ENCODE measurements at places on chromosomes 3 and 15.

DNA sequence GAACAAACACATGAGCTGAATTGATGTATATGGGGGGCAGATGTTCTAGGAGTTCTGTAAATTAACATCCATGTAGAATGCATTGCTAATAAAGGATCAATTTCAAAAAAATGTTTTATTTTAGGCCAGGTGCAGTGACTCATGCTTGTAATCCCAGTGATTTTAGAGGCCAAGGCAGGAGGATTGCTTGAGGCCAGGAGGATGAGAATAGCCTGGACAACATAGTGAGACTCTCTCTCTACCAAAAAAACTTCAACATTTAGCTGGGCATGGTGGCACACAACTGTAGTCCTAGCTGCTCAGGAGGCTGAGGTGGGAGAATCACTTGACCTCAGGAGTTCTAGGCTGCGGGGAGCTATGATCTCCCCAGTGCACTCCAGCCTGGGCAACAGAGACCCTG, 6.5 kb upstream of the NUP210 start:
- peaks cover 69% of the 10 kb centered on the region for H3K4me1 ChIP-seq
- no peak overlapping the region for H3K27ac ChIP-seq
- H3K27me3 ChIP-seq, result no peaks in the 10 kb centered on the region

DNA sequence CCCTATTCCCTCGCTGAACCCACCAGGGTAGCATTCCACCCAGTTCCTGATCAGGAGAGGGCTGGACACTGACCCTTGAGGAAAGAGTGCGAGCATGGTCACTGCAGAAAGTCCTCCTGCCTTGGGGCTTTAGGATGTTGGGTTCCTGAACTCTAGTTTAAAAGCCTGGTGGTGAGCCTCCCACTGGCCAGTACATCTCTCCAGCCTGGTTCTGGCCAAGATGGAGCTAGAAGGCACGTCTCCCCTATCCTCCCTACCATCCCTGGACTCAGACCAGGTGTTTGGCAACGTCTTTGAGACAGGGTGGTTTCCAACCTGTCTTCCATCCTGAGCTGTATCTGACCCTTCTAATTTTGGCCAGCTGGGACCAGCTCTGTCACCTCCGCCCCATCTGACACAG, 31.4 kb downstream of the NBEAL2 start:
- peaks cover 6% of the 10 kb centered on the region for H3K36me3 ChIP-seq
- peaks cover under 1% of the 10 kb centered on the region for H3K4me1 ChIP-seq
- H3K4me3 ChIP-seq, result no peak overlapping the region
- H3K27ac ChIP-seq, result no peak overlapping the region

DNA sequence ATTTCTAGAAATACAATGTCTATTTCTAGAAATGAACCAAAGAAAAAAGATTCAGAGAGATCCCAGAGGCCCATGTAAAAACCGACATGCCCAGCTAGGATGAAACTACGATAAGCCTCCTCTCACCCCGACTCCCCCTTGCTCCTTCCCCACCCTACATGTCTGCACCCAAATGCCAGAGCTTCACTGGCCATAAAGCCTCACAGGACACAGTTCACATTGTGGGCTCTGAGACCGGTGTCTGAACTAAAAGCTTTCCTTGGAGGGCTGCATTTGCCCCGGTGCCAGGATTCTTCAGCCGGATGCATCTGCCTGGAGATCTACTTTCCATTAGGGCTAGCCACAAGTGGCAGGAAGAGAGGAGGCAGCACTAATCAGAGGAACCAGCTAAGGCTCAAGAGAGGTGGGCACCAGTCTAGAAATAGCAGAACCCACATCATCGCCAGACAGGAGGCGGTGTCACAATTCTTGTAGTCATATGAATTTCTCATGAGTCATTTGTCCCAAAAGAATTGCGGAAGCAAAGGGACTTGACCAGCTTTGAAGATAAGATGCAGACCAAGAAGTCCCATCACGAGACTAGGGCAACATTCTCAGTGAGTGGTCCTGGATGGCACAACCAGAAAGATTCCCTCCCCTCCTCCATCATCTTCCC, 353.6 kb downstream of the NTRK3 start:
- no peaks in the 10 kb centered on the region for H3K36me3 ChIP-seq
- no peak for DNase-seq
- H3K4me3 ChIP-seq, result no peak overlapping the region
- H3K4me1 ChIP-seq, result no peaks in the 10 kb centered on the region

DNA sequence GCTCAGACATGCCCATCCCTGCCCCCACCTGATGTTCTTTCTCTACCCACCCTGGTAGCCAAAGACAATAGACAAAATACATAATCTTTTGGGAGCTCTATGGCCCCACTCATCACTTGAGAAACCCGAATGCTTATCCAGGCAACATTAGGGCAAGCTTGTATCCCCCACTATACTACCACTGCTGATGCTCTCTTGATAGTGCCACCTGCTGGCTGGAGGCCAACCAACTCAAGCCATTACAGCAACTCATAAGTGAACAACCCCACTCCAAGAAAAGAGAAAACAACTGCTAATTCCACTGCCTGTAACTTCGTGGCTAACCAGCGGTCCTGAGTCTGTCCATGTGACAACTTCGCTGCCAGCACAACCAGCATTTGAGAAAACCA, 342.5 kb upstream of the TGFBR2 start:
- no peaks in the 10 kb centered on the region for H3K36me3 ChIP-seq
- DNase-seq, result no peak
- no peaks in the 10 kb centered on the region for H3K27me3 ChIP-seq
- peaks cover 60% of the 10 kb centered on the region for H3K4me1 ChIP-seq

DNA sequence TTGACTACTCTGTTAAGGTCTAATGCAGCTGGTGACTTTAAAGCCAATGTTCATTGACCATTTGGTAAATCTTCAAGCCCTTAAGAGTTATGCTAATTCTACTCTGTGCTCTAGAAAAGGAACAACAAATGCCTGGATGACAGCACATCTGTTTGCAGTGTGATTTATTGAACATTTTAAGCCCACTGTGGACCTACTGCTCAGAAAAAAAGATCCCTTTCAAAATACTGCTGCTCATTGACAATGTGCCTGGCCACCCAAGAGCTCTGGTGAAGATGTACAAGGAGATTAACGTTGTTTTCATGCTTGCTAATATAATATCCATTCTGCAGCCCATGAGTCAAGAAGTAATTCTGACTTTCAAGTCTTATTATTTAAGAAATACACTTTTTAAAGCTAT, 110.8 kb downstream of the TBC1D5 start:
- H3K36me3 ChIP-seq, result no peaks in the 10 kb centered on the region
- H3K4me1 ChIP-seq, result no peaks in the 10 kb centered on the region
- no peaks in the 10 kb centered on the region for H3K27me3 ChIP-seq
- no peak overlapping the region for H3K27ac ChIP-seq

DNA sequence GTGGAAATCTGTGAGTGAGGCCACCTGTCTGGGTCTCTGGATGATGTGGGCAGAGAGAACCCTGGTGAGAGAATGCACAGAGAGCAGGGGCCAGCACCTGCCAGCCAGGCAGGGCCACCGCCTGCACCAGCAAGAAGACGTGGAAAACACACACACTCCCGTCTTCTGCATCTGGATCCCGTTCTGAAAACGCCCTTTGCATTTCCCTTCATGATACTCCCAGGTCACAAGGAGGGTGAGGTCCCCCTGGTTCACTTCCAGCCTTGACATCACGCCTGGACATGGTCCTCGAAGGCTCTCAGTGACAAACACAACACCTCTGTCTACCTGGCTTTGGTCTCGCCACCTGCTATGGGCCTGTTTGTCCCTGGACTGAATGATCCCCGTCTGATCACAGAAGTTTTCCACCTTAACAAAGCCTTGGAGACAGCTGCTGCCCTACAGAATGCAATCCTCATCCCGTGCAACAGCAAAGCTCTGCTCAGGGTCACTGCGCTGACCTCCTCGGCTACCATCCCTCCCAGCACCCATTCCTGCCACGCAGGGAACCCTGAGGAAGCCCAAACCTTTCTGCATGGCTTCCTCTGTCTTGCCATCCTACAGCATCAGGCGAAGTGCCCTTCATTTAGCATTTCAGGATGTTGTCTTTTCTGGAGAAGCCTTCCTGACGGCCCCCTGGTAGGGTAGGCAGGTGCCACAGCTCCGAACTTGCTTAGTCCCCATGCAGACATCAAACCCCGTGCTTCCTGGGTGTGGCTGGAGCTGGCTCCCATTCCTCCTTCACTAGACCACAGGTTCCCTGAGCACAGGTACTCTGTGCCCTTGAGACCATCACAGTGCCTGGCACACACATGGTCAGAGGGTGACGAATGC, 122.5 kb downstream of the ATP10A start:
- no peaks in the 10 kb centered on the region for H3K36me3 ChIP-seq
- no peak overlapping the region for H3K4me3 ChIP-seq
- no peaks in the 10 kb centered on the region for H3K27me3 ChIP-seq
- H3K4me1 ChIP-seq, result no peaks in the 10 kb centered on the region

DNA sequence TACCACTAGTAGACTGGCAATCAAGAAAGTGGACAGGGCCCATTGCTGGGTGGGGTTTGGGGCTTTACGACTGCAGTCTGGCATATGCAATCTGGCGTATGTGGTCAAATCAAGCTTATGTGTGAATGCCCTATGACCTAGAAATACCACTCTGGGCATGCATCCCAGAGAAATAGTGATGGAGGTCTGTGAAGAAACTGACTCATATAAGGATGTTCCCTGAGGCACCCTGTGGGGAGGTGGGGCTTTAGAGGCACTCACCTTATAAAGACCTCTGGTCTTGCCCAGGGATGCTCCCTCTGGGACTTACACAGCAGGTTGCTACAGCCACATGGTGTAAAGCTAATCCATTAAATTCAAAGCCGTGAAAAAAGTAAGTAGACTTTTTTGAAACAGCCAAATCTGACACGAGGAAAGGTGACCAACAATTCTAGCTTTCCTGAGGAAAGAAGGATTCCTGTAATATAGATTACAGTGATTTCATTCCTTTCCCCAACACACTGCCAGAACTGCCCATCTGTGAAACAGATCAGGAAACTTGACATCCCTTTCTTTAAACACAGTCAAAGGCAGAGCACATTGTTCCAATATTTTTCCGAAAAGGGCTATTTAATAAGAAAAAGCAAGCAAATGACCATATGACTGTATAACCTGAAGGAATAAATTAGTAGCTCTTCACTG, 13.6 kb downstream of the RARRES1 start:
- no peak for DNase-seq
- no peak overlapping the region for H3K4me3 ChIP-seq
- no peak overlapping the region for H3K27ac ChIP-seq
- H3K27me3 ChIP-seq, result no peaks in the 10 kb centered on the region

DNA sequence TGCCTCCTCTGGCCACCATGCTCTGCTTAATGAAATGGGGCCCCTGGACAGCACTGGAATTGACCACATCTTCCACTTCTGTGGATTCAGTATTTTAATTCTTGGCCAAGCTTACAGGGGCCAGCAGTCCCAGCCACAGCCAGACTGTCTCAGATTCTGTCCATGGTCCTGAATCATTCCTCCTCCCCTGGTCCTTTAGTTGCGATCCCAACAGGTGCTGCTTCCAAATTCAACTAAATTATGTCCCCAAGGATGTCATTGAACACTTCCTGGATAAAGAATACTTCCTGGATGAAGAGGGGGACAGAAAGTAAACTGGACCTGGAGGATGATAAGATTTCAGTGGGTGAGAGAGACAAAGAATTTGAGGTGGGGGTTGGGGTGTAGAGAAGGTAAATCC, 111.1 kb upstream of the FOXB1 start:
- no peak for DNase-seq
- H3K36me3 ChIP-seq, result no peaks in the 10 kb centered on the region
- no peaks in the 10 kb centered on the region for H3K27me3 ChIP-seq
- H3K27ac ChIP-seq, result no peak overlapping the region

DNA sequence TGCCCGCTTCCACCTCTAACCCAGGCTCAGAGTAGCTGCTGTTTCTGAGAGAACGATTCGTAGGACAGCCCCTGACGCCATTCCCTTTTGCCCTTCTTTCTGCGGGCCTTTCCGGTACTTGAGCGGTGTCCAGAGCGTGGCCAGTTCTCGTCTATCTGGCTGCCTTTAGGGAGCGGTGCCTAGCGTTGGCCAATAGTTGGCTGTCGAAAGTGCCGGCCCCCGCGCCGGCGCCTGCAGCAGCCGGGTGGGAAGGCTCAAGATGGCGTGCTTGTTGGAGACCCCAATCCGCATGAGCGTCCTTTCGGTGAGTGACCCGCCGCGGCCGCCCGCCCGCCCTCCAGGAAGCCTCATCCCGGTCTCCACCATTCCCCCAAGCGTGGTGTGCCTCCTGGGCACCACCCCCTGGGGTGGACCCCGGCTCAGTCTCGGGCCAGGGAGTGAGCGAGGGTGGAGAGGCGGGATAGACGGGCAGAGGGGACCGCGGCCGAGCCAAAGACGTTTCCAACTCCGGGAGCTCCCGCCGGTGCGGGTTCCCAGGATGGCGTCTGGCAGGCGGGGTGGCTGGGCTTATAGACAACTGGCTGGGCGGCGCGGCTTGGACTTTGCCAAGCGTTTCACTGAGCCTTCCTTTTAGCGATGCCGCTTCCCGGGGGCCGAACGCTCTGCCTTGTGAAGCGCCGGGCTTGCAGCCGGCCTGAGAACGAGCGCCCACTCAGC, at the start of gene ARMC8:
TSS of gene ARMC8 (plus strand) at position 6 of the 717 bp plus-strand sequence. CDS start at position 260, 254 bp downstream.
- H3K4me3 ChIP-seq, result peak within 1 kb of the TSS; percentile 87
- peaks cover 53% of the 10 kb centered on the region for H3K4me1 ChIP-seq
- H3K27ac ChIP-seq, result peak within 1 kb of the TSS; percentile 97
- H3K27me3 ChIP-seq, result peaks cover 4% of the 10 kb centered on the region

GRCh38 chr3:123412076-123412475, 36.8 kb downstream of the ADCY5 start:
- H3K4me1 ChIP-seq, result no peaks in the 10 kb centered on the region
- DNase-seq, result no peak

- no peaks in the 10 kb centered on the region for H3K36me3 ChIP-seq
- no peak overlapping the region for H3K4me3 ChIP-seq
- DNase-seq, result no peak
Measured at GRCh38 chr3:139909811-139910210, 25.2 kb upstream of the CLSTN2 start.

GRCh38 chr15:79858469-79858868, 38.3 kb downstream of the MTHFS start:
- no peak for DNase-seq
- H3K4me3 ChIP-seq, result no peak overlapping the region
- H3K27ac ChIP-seq, result no peak overlapping the region
- no peaks in the 10 kb centered on the region for H3K27me3 ChIP-seq
- H3K4me1 ChIP-seq, result peaks cover 7% of the 10 kb centered on the region
- H3K36me3 ChIP-seq, result peaks cover 21% of the 10 kb centered on the region

- H3K4me1 ChIP-seq, result peaks cover 24% of the 10 kb centered on the region
- H3K27ac ChIP-seq, result peak overlapping the region; percentile 23
- H3K4me3 ChIP-seq, result peak overlapping the region; percentile 50
- H3K27me3 ChIP-seq, result no peaks in the 10 kb centered on the region
- no peaks in the 10 kb centered on the region for H3K36me3 ChIP-seq
- peak; percentile 39 for DNase-seq
Measured at GRCh38 chr3:114758831-114759699, 388.0 kb downstream of the ZBTB20 start.

DNA sequence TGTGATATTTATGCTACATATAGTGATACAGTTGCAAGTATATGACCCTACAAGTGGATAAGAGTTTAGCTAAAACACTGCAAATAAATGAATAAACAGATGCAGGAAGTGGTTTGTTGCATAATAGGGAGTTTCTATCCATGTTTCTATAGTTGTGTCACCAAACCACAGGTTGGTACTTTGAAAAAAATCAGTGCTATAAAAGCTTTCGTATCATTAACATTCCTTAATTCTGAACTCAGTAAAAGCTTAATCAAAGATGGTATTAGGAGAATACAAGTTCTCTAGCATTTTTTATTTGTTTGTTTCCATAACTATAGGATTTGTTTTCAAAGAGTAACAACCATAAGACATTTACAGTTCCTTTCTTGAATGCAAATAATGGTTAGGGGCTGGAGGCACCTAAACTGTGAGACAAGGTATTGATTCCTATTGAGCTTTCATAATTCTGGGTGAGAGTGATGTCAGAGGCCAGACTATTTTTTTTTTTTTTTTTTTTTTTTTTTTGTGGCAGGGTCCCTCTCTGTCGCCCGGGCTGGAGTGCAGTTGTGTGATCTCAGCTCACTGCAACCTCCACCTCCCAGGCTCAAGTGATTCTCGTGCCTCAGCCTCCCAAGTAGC, 29.6 kb downstream of the CPOX start:
- DNase-seq, result no peak
- H3K27me3 ChIP-seq, result no peaks in the 10 kb centered on the region
- no peak overlapping the region for H3K4me3 ChIP-seq
